ENCODE measurements at places on chromosomes 11 and 22.

DNA sequence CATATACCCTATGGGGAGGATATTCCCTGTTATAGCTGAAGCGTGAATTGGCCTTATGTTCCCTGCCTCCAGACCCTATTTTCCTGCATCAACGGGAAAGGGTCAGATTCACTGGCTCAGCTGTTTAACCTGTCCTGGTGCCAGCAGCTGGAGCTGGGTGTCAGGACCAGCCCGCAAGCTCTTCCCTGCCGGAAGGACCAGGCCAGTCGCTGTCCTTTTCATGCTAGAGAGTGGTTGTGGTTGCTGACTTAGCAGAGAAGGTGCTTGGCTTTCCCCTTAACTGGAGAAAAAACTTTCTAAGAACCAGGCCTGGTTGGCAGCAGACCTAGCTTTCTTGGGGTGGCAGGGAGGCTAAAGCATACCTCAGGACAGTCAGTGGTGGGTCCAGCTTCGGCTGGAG, 5.2 kb upstream of the SREBF2 start:
- DNase-seq: no peak

DNA sequence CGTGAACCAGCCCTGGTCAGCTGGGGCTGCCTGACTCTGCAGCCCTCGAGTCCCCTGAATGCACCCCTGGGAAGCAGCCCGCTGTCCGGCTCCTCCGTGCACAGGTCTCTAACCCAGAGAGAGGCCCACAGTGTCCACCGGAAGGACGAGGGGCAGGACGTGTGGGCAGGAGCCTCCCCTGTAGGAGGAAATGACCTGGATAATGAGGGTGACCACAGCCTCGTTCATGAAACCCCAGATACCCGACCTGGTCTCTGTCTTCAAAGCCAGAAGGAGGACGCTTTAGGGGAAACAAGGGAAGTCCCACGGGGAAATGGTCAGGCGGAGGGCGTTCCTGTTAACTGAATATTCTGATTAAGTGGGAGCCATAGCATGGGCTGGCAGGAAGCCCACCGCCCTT, 23.3 kb downstream of the LIF start:
- DNase-seq: no peak

DNA sequence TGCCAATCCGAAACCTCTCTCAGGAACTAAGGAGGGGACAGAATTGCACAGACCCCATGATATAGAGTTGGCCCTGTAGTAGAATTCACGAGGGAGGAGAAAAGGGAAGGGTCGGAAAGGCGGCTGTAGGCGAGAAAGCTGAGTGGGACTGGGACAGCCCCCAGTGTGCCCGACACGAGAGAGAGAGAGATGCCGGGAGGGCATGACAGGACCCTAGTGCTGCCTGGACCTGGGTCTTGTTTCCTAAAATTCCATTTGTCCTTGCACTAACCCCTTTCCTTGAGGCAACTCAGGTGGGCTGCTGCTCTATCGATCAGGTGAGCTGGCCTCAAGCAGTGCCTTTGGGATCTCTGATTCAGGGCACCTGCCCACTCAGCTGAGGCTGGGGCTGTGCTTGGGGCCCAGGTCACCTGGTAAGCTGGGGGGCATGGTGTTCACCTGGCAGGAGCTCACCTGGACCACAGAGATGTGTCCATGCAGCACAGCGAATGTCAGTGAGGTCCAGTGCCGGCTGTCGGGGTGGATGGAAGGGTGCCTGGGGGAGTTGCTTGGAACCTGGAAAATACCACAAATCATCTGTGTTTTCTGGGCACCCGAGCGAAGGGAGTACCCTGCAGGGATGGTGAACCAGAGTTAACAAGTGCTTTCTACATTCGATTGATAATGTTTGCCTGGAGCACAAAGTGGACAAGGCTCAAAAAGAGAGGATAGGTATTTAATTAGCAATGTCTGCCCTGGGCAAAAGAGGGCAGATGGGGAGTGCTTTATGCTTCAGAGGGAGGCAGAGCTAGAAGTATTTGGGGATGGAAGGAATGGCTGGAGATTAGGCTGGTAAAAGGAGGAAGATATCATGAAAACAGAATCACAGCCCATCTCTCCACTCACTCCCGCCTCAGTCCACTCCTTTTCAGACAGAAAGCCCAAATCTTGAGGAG, 61.6 kb downstream of the NAT10 start:
- no peak for DNase-seq

DNA sequence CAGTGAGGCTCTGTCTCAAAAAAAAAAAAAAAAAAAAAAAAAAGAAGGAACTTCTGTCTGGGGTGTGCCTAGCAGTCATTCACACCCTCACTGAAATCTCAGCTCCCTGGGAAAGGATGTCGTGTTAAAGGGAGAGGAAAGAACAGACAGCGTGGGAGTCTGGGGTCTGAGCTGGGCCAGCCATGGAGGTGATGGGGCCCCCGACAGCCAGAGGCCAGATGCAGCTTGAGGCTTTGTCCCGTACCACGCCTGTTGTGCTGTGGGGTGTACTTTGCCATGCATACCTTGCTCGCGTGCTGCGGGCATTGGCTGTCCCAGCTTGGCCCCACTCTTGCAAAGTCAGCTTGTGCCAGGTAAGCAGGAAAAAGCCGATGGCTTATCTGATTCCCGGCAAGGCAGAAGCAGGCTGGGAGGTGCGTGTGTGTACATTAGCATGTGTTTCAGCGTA, 4.6 kb downstream of the SYT12 start:
- DNase-seq: no peak

DNA sequence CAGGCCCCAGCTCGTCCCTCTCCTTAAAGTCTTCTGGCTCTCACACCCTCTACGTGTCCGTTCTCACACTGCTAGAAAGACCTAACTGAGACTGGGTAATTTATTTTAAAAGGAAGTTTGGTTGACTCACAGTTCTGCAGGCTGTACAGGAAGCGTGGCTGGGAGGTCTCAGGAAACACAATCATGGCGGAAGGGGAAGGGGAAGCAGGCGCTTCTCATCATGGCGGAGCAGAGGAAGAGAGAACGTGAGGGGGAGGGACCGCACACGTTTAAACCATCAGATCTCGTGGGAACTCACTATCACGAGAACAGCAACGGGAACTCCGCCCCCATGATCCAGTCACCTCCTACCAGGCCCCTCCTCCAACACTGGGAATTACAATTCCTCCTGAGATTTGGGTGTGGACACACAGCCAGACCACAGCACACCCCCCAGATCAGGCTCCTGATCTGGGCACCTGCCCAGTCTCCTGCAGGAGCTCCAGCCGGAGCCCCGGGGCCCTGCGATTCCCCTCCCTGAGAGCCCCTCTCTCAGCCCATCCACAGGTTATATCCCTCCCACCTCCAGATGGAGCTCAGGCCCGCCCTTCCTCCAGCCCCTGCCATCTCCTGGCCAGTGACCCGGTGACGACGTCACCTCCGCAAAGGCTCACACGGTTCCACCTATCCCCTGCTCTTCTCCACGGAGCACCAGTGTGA, 170.2 kb downstream of the BRD1 start:
- no peak for DNase-seq

All from fibroblast of skin of scalp (primary cell).